Small intestine (tissue), 16 donors: ENCODE measurements at places on chromosomes 3 and 15.

DNA sequence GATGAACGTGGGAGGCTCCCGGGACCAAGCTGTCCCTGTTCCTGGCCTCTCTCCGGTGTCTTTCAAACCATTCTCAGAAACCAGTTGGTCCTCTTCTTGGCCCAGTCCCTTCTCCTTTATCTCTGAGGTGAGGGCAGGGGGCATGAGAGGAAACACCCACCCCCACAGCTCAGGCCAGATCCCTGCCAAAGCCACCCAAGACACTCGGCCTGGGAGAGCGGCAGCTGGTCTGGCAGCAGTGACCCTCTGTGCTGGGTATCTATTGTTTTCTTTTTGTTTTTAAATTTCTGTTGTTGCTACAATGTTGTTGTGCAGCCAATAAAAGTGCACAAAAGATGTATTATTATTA, 27.3 kb downstream of the ACSBG1 start:
- no peak for DNase-seq

GRCh38 chr3:5846261-5846660, 658.8 kb downstream of the EDEM1 start:
- no peak for DNase-seq

- DNase-seq: peak; percentile 36
Observed at GRCh38 chr3:12541625-12542024, 3.7 kb downstream of the MKRN2OS start.

DNA sequence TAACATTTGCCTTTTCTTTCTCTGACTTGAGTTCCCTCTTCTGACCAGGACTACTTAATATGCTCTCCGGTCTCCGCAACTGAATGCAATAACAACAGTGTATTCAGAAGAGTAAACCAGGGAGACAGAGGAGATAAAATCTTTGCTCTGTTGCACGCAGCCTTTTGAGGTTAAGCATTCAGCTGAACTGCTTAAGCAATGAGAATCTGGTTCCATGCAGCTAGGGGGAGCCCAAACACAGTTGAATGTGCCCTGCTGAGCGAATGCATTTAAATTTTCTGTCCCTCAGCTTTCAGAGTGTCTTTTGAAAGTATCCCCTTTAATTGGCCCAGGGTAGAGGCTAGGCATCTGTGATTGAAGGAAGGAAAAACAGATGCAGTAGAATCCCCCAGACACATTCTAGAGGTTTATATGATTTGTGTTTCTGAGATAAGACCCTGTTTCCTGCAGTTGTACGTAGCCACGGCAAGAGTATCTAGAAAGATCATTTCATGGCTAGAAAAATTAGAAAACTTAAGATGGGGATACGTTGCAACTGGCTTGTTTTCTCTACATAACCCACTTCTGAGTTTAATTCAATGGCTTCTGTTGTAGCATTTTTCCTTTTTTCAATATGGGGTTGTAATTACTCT, 309.6 kb downstream of the TUSC7 start:
- DNase-seq: peak; percentile 67

GRCh38 chr15:52653431-52653964, 25.7 kb downstream of the ATOSA start:
- peak; percentile 7 for DNase-seq

DNA sequence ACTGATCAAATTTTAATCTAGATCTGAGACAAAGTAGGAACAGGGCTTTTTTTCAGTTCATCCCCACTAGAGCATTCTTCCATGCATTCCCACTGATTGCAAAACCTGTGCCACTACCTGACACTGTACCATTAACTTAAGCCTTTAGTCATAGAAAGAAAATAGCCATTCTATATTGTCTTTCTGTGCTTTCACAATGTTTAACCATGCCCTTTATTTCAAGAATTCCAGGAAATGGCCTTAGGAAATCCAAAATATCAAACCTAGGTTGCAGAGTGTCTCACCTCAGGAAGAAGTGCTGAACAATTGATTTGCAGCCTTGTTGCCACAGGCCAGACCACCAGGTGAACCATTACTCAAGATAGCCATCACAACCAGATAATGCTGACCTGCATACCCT, 56.2 kb upstream of the TGFBR2 start:
- no peak for DNase-seq

- DNase-seq: no peak
Observed at GRCh38 chr15:92149029-92149428, 244.7 kb upstream of the ST8SIA2 start.

GRCh38 chr3:8739757-8740504, 6.3 kb downstream of the CAV3 start:
- no peak for DNase-seq

- no peak for DNase-seq
Observed at GRCh38 chr3:69484507-69485393, 98.9 kb upstream of the FRMD4B start.

GRCh38 chr3:19947549-19948225, 790 bp downstream of the RAB5A start:
- peak; percentile 67 for DNase-seq

GRCh38 chr3:160099834-160100233, 111.2 kb downstream of the IL12A start:
- DNase-seq: no peak

DNA sequence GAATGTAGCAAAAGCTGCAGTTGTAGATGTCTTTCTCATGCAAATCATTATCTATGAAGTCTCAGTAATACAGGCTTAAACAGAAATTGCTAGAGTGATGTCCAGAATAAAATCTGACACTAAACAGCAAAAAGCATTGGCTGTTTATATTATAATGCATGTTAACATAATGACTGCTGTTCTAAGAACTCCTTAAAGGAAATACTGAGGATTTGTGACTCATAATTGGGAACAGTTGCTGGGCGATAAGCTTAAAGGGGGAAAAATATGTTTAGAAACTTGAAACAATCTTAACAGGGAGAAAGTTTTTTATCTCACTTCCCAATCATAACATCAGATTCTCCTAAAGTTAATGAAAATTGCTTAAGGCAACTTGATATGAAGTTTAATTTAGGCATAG, 17.5 kb downstream of the TIPARP start:
- DNase-seq: no peak

- DNase-seq: peak; percentile 71
Observed at GRCh38 chr3:9778143-9779074, 8.7 kb upstream of the CAMK1 start.

- DNase-seq: no peak
Observed at GRCh38 chr3:197858133-197858532, 67.1 kb downstream of the LRCH3 start.

GRCh38 chr3:143280984-143281383, 161.4 kb downstream of the CHST2 start:
- DNase-seq: no peak

- no peak for DNase-seq
Observed at GRCh38 chr3:72355168-72355567, 493.1 kb downstream of the SHQ1 start.

- no peak for DNase-seq
Observed at GRCh38 chr3:55270976-55271375, 216.1 kb downstream of the WNT5A start.

- no peak for DNase-seq
Observed at GRCh38 chr3:141091426-141091825, 40.3 kb downstream of the SPSB4 start.

DNA sequence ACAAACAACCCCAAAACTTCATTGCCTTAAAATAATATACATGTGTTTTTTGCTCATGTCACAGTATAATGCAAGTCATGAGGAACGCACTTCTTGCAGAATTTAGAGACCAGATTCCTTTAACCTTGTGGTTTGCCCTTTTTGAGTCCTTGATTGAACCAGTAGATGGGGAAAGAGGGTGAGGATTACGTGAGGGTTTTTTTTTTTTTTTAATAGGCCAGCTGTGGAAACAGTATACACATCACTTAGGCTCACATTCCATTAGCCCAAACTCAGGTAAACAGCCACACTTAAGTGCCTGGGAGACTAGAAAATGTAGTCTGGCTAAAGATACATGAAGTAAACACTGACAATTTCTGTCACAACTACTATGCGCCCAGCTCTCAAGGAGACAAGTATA, 114.9 kb upstream of the MLF1 start:
- DNase-seq: no peak

DNA sequence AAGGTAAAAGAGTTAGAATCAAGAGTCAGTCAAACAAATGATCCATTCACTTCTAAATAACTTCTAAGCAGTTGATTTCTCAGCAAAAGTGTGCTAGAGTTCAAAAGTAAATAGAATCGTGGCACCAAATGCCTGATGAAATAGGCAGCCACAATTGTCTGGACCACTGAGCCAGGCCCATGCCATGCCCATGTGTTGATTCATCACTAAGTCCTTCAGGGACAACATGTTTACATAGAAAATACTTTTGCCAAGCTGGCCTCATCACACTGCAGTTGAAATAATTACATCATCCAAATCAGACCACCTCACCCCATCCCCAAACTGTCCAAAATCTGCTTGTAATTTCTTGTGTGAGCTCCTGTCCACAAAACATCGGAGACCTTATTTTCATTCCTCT, 216.3 kb downstream of the IGSF11 start:
- DNase-seq: no peak

- no peak for DNase-seq
Observed at GRCh38 chr15:93150910-93151881, 62.2 kb upstream of the RGMA start.

- DNase-seq: no peak
Observed at GRCh38 chr3:181183764-181184163, 194.2 kb upstream of the DNAJC19 start.

DNA sequence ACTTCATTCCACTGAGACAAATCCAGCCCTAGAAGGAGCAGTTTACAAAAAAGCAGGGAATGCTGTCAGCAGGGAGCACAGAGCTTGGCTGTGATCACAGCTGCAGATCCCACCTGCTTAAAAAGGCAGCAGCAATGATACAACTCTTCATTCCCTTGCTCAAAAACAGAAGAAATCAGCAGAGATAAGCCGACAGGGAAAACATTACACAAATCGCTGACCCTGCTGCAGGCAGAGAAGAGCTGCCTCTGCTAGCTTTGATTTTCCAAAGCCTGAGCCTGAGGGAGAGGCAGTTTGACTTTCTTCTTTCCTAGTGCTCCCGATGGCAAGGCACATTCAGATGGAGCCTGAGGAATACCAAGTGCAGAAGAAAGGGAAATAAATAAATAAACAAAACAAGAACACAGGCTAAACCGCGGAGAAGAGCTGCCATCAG, 80.2 kb downstream of the SHQ1 start:
- no peak for DNase-seq

DNA sequence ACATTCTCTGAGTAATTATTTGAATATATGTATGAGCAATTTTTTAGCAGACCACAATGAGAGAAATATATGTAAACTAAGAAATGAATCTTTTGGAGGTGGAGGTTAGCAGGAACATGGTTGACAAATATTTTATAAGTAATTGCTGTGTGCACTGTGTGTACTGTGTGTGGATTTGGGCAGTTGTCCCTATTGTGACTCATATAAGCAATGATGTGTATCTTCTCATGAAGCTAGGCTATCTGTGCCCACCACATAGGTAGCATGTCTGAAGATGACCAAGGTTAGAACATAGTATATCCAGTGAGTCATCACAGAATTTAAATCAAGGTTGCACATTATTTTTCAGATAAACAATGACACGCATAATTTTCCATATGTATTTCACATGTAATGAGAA, 713.9 kb upstream of the GBE1 start:
- DNase-seq: no peak

- no peak for DNase-seq
Observed at GRCh38 chr15:49809894-49810609, 189.2 kb downstream of the DTWD1 start.

DNA sequence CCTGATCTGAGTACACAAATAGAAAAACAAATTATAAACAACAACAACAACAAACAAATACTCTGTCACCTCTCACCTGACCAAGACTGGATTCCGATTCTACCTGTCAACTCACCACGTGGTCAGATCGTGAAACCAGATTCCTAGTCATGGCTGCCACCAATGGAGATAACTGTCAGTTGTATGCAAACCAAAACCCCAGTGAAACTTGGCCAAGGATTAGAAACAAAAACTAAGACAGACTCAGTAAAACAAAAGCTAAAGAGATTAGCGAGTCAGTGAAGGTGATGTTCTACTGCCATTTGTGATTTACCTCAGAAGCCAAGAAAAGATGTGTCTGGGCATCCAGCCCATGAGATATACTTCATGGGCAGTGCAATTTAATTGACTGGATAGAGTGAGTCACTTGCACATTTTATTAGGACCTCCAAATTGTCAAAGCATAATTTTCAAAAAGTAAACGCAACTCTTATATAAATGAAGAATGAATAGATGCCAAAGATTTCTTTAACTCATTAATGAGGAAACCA, 31.1 kb downstream of the PHLDB2 start:
- DNase-seq: no peak

DNA sequence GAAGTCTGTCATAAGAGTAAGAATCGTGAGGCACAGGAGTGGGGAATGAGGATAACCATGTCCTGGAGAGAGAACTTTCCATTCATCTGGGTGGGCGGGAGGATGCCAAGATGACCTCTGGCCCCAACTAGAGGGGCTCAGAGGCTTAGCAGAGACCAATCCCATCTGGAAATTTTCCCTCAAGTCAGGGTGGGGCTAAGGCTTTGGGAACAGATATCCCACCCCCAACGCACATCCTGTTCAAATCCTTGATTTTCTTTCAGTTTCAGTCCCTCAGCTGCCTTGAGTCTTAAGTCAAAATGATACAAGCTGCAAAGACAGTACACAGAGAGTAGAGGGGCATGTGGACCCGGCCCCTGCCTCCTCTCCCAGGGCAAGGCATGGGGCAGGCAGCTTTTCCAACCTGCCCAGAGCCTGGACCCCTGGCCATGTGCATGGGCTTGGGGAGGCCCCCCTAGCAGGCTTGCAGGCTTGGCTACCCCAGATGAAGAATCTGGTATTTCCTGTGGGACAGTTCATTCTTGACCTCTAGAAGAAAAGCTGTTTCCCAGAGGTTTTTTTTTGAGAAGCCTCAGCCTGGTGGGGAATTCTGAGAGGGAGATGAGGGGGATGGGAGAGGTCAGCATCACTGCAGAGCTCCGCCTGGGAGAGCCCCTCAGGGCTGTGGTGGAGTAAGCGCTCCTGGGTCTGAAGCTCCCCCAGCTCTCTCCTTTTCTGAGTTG, 109.7 kb upstream of the HACD2 start:
- no peak for DNase-seq

DNA sequence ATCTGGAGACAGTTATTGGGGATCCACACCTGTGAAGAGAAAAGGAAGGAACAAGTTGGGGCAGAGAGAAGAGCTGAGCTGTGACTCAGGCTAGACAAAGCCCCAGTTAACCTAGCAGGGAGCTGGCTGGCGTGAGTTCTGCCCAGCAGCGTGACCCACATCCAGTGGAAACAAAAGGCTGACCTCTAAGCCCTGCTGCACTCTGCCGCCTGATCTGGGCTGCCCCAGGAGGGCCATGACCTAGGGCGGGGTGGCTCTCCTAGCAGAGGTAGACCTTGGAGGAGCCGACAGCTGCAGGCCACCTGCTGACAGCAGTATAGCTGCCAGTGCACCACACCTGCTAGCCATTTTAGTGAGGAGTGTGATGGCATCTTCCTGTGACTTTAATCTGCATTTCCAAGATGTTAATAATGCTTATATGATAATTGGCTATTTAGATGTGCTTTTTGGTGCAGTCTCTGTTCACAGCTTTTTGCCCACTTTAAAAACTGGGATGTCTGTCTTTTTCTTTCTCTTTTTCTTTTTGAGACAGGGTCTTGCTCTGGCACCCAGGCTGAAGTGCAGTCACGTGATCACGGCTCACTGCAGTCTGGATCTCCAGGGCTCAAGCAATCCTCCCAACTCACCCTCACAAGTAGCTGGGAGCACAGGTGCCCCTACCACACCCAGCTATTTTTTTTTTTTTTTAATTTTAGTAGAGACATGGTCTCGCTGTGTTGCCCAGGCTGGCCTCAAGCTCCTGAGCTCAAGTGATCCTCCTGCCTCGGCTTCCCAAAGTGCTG, 78.1 kb downstream of the LSM3 start:
- DNase-seq: peak; percentile 48
